Naive thymus-derived CD8-positive, alpha-beta T cell (primary cell): ENCODE measurements at places on chromosomes 12 and 14. TPM values are rescaled to one million over a fixed set of nuclear protein-coding genes. Genes with fewer than 3 reads are reported as not detected.
A peak's percentile ranks its signal among the peaks of the same experiment; 100 is the strongest.

GRCh38 chr12:3777206-3777809, 24.4 kb upstream of the CRACR2A start:
- peaks cover 2% of the 10 kb centered on the region for H3K4me1 ChIP-seq
- H3K27me3 ChIP-seq, result no peaks in the 10 kb centered on the region
- no peak overlapping the region for H3K4me3 ChIP-seq
- no peaks in the 10 kb centered on the region for H3K36me3 ChIP-seq
- no peak overlapping the region for H3K27ac ChIP-seq
- peak; percentile 35 for DNase-seq

DNA sequence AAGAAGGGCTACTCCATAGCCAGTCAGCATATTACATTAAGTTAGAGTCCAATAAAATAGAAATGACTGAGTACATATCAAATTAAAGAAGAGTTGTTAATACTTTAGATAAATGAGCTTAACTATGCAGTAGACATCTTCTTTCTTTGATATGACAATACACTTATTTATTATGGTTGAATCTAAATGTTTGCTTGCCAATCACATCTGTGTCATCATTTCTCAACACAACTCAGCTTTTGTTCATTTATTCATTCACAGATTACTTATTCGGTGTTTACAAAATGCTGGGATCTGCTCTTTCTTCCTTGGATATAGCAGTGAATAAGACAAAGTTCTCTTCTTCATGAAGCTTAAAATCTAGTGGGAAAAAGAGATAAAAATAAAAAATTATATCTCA, 614.6 kb upstream of the ATP2B1 start:
- H3K4me3 ChIP-seq, result no peak overlapping the region
- no peak overlapping the region for H3K27ac ChIP-seq
- no peaks in the 10 kb centered on the region for H3K36me3 ChIP-seq
- H3K4me1 ChIP-seq, result no peaks in the 10 kb centered on the region

C12orf54 gene
- not detected for total RNA-seq

KERA gene
- not detected for total RNA-seq

- no peaks in the 10 kb centered on the region for H3K36me3 ChIP-seq
- H3K4me3 ChIP-seq, result peak overlapping the region; percentile 82
- H3K27me3 ChIP-seq, result no peaks in the 10 kb centered on the region
- peak; percentile 68 for DNase-seq
- peak overlapping the region; percentile 80 for H3K27ac ChIP-seq
- H3K4me1 ChIP-seq, result peaks cover 83% of the 10 kb centered on the region
Observed at GRCh38 chr14:76926521-76927251, 100.5 kb downstream of the LRRC74A start.
